Right ventricle myocardium inferior (tissue), 1 donor: ENCODE measurements at places on chromosomes 12 and 14. TPM values are rescaled to one million over a fixed set of nuclear protein-coding genes. Genes with fewer than 3 reads are reported as not detected.

Gene OR6C2
- not detected for total RNA-seq

Gene KRT79
- not detected for total RNA-seq

Gene EML1
- 49.6 TPM for total RNA-seq

Gene DPF3
- total RNA-seq: 27.3 TPM

Gene RFX4
- total RNA-seq: not detected

DNA sequence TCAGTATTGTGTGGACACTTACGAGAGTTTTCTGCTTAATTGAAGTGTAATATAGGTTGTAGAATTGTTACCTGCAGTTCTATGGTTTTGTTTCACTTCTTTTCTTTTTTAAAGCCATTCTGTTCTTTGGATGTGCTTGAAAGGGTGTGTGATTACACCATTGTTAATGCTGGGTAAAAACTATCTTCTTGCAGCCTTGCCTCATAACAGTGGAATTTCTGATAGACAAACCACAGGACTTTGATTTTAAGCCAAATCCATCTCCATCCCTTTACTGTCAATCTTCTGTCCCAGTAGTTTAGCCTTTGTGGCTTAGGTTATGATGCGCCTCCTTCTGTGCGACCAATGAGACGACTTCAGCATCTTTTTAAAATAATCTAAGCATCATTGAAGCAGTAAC lies 182.3 kb downstream of the PELI2 start:
- no peak for DNase-seq

- DNase-seq: no peak
Measured at GRCh38 chr14:80607430-80608190, 333.9 kb downstream of the CEP128 start.

DNA sequence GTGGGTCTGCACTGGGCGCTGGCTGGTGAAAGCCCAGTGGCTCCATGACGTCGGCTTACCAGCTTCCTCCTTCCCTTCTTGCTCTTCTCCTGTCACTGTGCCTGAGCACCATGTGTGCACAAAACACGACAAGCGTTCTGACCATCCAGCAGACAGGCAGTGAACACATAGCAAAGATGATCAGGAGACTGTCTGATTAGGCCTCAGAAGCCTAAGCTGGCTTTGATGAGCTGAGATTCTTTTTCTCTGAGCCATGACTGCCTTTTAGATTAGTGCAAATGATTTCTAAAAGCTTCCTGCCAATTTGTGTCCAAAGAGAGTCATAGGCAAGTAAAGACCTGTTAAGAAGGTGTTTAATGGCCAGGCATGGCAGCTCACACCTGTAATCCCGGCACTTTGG lies 83.1 kb downstream of the AACS start:
- no peak for DNase-seq

GRCh38 chr12:128852885-128853599 lies at the start of gene GLT1D1:
Gene GLT1D1 (plus strand): TSS chr12:128853478. CDS start chr12:128853582, 104 bp downstream.
- no peak for DNase-seq

- no peak for DNase-seq
Measured at GRCh38 chr14:30974628-30975027, 50.8 kb upstream of the AP4S1 start.

- DNase-seq: no peak
Measured at GRCh38 chr14:50772412-50772811, 58.5 kb downstream of the NIN start.

DNA sequence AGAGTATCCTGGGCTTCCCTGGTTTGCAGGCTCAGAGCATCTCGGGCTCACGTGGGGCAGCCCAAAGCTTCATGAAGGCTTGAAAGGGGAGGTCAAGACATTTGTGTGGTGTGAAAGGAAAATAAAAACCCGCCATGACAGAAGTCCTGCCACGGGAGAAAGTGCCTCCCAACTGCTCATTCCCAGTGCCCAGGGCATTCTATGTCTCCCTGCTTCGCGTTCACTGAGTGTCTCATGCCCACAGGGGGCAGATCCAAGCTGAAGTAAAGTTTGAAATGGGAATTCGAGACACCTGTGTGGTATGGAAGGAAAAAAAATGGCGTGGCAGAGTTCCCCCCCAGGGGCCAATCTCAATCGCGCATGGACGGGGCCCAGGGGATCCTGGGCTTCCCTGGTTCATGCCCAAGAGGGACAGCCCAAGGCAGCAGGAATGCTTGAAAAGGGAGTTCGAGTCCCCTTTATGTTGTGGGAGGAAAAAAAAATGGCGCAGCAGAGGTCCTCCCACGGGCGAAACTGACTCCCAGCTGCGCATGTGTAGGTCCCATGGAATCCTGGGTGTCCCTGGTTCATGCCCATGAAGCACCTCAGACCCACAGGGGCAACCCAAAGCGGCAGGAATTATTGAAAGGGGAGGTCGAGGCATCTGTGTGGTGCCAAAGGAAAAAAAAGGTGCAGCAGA lies 576.7 kb downstream of the ALG10 start:
- peak; percentile 26 for DNase-seq

GRCh38 chr12:82832096-82832495 lies 145.4 kb downstream of the TMTC2 start:
- DNase-seq: no peak

- no peak for DNase-seq
Measured at GRCh38 chr12:39047539-39048262, 142.3 kb upstream of the CPNE8 start.

GRCh38 chr14:61615743-61616523 lies 79.4 kb upstream of the HIF1A start:
- no peak for DNase-seq

DNA sequence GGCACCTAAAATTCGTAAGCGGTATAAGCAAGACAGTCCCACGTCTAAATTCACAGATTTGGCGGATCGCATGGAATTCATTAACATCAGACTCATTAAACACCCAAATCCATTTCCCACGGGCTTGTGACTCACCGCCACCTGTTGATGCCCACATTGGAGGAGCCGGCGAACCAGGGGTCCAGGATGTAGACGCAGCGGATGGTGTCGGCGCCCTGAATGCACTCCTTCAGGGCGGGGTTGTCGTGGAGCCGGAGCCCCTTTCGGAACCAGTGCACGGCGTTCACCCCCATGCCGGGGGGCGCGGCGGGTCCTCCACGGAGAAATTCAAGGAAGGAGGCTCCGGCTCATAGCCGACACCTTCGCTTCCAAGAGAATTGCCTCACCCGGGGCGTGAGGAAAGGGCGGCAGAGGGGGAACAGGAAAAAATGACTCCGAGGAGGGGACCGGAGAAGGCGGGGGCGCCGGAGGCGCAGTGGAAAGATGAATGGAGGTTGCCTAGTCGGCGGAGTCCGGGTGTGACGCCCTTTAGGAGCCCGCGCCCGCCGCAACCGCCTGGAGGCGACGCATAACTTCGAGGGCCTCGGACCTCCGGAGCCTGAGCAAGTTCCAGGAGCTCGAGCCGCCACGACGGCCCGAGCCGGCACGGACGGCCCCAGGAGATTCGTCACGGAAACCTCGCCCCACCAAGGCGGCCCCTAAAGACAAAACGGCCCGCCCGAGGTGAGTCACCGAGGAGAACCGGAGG lies 506 bp downstream of the CRY1 start:
- DNase-seq: peak; percentile 73

- no peak for DNase-seq
Measured at GRCh38 chr14:47720281-47720680, 44.9 kb upstream of the MDGA2 start.

DNA sequence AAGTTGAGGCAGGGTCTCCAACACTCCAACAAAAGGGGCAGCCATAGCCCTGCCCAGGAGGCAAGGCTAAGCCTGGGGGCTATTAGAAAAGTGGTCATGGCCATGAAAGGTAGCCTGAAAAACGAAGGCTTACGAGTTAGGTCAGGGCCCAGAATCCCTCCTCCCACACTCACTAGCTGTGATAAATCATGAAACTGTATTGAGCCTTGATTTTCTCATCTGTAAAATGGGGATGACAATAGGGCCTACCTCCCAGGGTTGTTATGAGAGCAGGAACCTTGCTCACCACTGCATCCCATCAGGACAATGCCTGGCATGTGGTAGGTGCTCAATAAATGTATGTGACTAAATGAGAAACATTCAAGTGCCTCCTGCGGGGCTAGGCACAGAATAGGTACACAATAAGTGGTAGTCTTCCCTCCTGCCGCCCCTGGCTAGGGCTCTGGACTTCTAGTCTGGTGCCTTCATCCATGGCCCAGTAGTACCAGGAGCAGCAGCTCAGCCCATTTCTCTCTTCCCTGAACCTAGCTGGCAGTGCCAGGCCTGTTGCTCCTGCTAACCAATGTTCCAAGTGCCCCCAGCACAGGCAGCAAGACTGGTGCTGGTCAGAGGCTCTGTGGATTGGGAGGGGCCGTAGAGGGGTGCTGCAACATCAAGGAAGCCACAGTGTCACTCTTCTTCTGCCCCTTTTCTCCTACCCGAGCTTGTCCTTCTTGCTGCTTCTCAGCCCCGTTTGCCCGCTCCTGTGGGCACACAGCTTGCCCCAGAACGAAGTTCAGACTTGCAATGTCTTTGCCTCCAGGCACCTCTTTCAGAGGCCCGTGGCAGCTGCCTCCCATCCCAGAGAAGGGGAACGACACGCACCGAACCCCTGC lies 7.8 kb downstream of the PGF start:
- no peak for DNase-seq

DNA sequence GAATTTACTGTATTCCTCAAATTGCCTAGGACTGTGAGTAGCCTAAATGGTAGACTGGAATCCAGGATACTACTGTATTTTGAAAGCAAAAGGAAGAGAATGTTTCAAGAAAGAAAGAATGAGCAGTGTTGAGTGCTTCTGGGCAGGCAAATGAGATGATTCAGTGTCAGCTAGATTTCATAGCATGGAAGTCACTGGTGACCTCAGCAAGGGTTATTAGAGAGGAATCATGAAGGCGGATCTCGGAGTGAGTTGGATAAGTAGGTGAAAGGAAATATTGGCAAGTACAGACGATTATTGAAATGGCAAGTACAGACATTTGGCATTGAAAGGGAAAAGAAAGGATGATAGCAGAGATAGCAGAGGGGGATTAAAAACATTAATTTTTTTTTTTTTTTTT lies 27.1 kb downstream of the VRK1 start:
- DNase-seq: no peak

- no peak for DNase-seq
Measured at GRCh38 chr14:86221000-86221399, 691.1 kb downstream of the FLRT2 start.
